ENCODE measurements at places on chromosomes 16 and 17.
A peak's percentile ranks its signal among the peaks of the same experiment; 100 is the strongest.

DNA sequence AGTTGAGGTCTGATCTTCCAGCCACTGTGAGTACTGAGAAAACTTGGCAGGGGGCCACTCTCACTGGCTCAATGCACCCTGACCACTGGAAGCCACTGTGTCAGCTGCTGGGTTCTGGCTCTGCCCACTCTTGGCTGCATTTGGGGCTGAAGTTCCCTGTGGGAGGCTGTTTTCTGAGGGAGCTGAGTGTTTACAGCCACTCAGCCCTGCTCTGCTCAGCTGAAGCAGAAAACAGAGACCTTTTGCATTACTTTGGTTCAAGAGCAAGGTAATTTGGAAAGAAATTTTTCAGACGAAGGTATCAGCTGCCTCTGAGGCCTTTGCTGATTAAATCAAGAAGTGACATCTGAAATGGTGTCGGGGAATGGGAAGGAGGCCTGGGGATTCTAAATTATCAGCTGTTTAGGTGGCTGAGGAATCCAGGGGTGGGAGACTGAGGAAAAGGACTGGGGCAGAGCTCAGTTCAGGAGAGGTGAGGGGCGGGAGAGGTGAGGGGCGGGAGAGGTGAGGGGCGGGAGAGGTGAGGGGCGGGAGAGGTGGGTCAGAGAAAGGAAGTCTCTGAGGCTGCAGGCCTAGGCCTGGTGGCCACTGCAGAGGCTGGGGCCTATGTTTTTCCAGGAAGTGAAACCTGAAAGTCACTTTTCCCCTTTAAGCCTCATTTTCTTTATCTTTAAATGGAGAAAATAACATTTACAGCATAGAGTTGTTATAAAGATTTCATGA lies at the start of gene ACSM5:
Gene ACSM5 (plus strand): TSS at position 137 of the 723 bp plus-strand sequence. CDS start 1,951 bp downstream, outside the sequence.
- DNase-seq: no peak

DNA sequence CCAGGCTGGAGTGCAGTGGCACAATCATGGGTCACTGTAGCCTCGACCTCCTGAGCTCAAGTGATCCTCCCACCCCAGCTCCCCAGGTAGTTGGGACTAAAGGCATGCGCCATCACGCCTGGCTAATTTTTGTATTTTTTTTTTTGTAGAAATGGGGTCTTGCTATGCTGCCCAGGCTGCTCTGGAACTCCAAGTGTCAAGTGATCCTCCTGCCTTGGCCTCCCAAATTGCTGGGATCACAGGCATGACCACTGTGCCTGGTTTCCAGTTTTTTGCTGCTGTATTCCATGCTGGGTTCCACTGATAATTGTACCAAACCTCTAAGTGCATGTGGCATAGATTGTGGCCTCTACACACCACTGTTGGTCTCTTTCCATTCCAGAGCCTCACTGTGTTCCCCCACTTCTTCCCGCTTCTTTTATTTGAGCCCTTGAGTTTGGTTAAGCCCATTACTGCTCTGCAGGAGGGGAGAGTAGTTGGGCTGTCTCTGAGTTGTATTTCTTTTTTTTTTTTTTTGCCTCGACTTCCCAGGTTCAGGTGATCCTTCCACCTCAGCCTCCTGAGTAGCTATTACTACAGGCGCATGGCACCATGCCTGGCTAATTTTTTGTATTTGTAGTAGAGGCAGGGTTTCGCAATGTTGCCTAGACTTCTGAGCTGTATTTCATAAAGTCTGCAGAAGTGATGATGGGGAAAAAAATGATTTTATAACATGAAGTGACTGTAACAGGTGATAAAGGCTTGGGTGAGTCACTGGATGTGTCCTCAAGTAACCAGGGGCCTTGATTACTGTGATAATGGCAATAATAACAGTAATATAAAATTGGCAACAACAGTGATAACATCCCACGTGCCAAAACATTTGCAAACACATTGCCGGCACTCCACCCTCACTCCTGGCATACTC lies 30.0 kb downstream of the EEF2K start:
- DNase-seq: no peak

DNA sequence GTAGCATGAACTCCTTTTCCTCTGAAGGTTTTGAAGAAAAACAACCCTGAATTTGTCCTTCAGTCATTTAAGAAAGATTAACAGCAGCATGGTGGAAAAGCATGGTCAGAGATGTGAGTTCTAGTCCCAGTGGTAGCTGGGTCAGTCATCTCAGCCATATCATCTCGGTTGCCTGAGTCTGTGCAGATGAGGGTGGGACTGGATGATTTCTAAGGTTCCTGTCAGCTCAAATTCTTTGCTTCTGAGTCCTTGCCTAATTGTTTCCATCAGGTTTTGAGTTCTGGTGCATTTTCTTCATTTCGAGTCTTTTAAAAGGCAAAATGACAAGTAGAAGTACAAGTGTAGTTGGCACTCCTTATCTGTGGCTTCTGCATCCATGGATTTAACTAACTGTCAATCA lies 63.9 kb downstream of the TNRC6C start:
- peak; percentile 59 for DNase-seq

GRCh38 chr16:7545251-7545650 lies 212.6 kb downstream of the RBFOX1 start:
- no peak for DNase-seq

- no peak for DNase-seq
Measured at GRCh38 chr16:58105631-58106030, 23.6 kb downstream of the CFAP20 start.

DNA sequence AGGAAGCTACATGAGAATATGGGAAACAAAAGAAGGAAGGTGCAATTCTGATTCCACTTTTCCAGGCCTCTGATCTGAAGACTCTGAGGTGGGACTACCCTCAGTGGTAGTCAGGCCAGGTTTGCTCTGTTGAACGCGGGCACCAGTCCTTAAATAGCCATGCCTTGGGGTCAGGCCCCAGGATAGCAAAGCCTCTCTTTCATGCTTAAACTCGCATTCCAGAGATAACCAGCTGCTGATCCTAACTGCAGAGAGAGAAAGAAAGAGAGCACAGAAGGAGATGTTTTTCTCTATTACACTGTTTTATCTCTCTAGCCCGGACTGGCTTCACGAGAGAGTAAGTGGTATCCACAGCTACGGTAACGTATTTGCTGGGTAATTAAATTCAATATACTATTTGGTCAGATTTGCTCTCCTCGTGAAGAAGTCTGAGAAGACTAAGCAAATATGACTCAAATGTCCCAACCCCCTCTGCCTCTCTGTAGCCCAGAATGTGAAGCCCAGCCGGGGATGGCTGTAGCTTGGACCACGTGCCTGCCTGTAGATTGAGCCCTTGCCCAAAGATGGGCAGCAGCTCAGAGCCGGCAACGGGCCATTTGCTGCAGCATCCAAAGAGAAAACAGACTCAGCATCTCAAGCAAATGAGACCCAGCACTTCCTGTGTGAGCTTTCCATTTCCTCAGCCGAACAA lies 122.2 kb downstream of the SMG6 start:
- DNase-seq: peak; percentile 81

- DNase-seq: no peak
Measured at GRCh38 chr16:2438121-2438520, 8.9 kb downstream of the CCNF start.

- DNase-seq: no peak
Measured at GRCh38 chr17:70478902-70479301, 309.6 kb downstream of the KCNJ2 start.

GRCh38 chr16:14275934-14276333 lies 204.8 kb downstream of the MRTFB start:
- DNase-seq: no peak

GRCh38 chr16:85461022-85461813 lies 151.9 kb upstream of the GSE1 start:
- DNase-seq: peak; percentile 42

- DNase-seq: no peak
Measured at GRCh38 chr16:76583945-76584344, 306.7 kb downstream of the CNTNAP4 start.

GRCh38 chr16:51696376-51696775 lies 545.3 kb upstream of the SALL1 start:
- DNase-seq: no peak

GRCh38 chr17:31580706-31581490 lies 189.4 kb downstream of the RAB11FIP4 start:
- DNase-seq: no peak

DNA sequence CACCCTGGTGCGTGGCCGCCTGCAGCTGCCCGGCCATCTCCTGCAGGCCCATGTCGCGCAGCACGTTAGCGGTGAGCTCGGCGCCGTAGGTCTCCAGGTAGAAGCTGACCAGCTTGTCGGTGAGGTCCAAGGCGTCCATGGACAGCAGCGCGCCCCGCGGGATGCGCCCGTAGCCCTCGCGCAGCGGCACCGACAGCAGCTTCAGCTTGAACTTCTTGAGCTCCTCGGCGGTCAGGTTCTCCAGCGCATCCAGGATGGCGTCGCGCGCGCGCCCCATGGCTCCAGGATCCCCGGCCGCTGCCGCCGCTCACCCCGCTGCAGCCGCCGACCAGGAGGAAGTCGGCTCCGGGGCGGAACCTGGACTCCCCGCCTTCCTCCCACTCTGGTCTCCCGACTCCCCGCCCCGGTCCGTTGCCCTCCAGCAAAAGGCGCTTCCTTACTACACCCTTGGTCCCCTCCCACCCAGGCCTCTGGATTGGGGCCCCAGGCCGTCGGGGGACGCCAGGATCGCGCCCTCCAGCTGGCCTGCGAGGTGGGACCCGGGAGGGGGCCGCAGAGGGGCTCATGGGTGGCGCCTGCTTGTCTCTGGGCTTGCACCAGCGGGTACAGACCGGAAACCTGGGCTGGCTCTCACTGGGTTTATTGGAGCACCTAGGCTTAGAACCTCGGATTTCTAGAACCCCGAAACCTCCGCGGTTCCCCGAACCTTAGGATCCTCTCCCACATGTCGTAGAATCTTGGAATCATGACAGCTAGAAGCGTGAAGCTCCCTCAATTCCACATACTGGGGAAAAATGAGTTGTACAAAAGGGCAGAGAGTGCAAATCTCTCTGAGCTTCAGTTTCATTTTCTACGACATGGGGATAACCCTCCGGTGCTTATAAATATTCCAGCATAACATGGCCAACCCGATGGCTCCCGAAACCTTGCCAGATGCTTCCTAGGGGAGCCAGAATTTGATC lies at the start of gene PYCARD:
Gene PYCARD (minus strand): TSS at position 347 of the 962 bp plus-strand sequence. CDS start 70 bp downstream, at position 277.
- no peak for DNase-seq

DNA sequence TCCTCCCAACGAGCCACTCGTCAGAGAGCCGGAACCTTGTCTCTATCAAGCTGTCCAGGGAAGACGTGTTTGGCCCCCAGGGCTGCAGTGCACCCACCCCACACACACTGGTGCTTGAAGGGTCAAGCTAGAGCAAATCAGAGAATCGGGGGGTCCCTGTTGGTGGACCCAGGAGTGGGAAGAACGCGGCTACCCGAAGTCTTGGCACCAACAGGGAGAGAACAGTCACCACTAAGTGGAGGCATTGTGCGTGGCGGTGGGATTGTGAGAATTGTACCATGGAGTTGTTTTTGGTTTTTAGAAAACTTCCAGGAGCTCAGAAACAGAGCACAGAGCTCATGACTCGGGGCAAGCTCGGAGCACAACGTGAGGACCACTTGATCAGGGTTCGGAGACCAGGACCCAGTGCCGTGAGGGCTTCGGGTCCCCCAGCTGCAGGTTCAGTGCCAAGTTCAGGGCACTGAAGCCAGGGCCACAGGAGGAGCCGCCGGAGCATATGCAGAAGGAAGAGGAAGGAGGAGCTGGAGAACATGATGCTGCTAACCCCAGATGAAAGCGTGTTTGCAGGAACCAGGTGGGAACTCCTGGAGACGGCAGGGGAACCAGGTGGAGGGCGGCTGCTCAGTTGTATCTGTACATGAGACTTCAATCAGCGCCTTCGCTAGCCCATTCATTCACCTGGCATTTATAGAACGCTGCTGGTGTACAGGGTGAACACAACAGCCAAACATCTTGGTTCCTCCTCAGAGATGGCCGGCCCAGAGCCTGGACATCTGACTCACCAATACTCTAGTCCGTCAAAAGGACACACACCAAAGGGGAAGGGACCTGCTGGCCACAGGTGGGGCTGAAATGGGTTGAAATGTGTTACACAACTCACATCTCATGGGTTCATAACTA lies 42.8 kb downstream of the METRNL start:
- no peak for DNase-seq

DNA sequence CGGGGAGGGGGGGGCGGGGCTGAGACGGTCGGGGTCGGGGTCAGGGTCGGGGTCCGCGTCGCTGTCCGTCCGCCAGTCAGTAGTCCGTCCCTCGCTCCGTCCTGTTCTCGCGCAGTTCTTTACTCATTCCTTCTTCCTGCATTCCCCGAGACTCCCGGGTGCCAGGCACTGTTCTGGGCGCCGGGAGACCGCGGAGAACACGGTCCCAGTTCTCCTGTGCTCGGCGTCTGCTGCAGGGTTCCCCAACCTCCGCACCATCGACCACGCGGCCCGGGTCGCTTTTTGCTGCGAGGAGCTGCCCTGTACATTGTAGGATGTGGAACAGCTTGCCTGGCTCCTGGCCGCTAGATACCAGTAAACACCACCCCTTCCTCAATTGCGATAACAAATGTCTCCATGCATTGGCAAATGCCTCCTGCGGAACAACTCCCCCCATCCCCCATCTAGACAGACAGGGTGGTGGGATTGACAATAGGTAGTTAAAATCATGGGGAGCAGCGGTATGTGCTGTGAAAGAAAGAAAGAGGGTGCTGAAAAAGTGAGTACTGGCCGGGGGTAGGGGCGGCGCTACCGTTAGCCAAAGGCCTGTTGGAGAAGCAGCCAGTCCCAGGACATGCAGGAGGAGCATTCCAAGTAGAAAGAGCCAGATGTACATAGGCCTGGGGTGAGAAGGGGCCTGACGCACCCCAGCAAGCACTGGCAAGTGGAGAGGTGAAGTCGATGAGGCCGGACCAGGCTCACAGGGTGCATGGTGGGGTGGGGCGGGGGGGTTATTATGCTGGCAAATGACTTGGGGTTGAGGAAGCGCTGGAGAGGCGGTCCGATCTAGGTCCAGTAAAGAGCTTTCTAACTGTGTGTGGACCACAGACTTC lies 631 bp downstream of the TRAF7 start:
- no peak for DNase-seq

DNA sequence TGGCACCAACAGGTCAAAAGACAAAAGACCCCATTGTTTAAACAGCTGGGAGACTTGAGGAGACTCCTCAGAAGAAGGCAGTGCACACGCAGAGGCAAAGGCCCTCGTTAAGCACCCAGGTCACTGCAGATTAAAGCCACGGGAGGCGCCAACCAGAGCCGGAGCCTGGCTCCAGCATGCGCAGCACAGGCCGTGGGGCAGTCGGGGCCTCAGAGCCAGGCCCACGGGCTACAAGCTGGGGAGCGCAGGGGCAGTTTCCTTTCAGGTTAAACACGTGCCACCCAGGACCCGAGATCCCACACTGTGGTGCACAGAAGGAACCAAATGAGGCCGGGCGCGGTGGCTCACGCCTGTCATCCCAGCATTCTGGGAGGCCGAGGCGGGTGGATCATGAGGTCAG lies 9.2 kb downstream of the PIEZO1 start:
- DNase-seq: no peak

- no peak for DNase-seq
Measured at GRCh38 chr16:3149193-3149530, 14.3 kb downstream of the ZNF213 start.

GRCh38 chr16:55565086-55565485 lies 1.4 kb upstream of the CAPNS2 start:
- no peak for DNase-seq
